ENCODE measurements at places on chromosomes 6 and 20. TPM values are rescaled to one million over a fixed set of nuclear protein-coding genes. Genes with fewer than 3 reads are reported as not detected.

DNA sequence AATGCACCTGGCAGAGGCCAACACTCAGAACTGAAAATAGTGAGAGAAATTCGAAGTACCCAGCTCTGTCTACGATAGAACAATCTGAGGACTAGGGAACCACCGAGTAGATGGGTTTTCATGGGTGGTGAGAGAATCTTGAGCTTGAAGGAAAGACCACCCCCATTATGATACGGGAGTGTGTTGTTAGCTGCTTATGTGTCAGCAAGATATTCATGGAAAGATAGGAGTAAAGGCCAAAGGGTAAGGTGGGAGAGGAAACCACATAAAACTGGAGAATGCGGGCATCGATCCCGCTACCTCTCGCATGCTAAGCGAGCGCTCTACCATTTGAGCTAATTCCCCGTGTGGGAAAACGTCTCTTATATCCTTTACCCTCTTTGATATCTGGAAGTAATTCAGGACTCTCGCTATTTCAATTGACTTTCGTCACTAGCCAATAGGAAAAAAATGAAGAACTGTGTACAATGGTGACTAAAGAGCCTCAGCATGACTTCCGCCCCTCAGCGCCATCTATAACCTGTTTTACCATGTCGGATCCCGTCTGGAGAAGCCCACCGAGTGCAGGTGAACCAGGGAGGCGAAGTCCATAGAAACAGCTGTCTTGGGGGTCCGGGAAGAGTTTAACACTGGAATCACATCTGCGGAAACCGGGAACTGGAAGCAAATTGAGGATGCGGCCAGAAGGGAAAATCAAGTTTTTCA, 25.0 kb upstream of the ABT1 start:
- DNase-seq, result peak; percentile 94

DNA sequence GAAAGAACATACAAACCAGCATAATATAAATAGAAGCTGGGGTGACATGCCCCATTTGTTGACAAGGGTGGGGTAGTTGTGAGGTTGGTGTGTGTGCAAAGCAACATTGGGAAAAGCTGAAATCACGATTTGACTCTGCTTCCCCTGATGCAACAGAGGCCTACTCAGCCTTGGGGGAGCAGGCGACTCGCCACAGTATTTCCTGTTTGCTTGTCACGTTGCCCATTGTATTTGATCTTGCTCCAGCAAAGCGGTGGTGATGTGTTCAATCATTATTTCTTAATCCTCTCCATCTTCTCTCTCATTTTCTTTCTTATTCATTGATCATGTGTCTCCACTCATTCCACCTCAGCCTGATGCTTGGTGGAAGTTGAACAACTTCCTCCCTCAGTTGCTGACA, 165.8 kb upstream of the CITED2 start:
- DNase-seq, result peak; percentile 73

DNA sequence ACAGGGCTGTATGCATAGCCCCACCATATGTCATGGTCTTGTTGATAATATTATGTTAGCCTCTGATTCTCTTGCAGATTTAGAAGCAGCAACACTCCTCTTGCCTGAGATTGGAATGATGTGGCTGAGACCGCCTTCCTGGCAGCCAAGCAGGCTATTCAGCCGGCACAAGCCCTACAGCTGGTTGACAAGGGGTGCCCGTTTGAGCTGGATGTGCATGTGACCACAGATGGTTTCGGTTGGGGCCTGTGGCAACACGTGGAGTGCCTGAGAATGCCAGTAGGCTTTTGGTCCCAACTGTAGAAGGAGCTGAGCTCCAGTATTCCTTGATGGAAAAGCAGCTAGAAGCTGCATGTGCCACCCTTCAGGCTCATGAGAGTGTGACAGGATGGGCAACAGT, 303.6 kb upstream of the POU3F2 start:
- DNase-seq, result no peak

DNA sequence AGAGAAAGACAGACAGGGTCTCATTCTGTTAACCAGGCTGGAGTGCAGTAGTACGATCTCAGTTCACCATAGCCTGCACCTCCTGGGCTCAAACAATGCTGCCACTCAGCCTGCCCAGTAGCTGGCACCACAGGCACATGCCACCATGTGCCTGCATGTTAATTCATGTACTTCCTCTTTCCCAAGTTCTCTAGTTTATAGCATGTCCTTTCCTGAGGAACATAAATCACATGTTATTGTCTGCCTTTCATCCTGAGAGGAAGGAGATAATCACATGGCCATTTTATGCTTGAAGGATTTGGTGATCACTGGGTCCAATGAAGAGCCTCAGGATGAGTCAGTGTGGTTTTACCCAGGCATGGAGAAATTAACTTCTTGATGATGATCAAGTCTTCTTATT, 47.9 kb downstream of the COL11A2 start:
- no peak for DNase-seq

DNA sequence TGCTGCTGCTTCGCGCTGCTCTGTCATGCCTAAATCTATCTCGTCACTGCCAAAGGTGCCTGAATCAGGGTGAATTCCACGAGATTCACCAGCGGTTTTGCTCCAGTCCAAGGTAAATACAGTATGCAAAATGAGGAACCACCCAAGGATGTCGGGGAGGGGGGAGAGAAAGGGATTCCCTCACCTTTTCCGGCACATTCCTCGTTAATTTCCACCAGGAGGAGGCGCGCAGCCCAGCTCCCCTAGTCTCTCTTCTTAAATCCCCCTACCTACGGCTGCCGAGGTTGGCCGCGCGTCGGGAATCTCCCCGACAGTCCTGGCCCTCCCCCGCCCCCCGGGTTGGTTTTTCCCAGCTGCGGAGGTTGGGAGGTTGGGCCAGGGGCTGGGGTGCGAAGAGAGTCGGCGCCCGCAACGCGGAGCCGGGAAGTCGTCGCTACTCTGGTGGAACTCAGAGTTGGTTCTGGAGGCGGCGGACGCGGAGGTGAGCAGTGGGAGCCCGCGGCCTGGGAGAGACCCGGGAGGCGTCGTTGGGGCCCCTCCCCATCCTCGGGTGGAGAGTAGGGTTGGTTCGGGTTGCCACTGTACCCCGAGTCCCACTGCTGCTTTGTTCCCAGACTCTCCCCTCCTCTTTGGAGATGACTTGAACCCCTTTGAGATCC, at the start of gene TPBG:
TSS of gene TPBG (plus strand) at position 390 of the 659 bp plus-strand sequence. CDS start 1,145 bp downstream, outside the sequence.
- peak; percentile 90 for DNase-seq

DNA sequence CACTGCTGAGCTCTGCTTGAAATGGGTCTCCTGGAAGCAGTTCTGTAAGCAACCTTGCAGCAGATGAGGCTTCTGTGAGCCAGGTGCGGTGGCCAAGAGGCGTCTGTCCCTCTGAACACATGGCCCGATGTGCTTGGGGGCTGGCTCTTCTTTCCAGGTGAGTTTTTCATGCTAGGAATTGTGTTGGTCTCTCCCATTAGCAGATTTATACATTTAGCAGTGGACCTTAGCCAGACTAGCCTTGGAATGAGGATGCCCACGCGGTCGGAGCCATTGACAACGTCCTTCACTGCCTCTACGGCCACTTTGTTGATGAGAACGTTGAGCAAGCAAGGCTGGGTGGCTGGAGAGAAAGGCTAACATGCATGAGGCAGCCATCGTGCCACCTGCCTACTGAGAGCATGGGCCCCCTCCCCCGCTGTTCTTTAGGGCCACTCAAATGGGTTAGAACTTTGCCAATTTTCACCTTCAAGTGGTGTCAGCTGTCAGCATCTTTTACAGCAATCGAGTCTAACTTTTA, 33.5 kb downstream of the ERMARD start:
- DNase-seq, result no peak

- no peak for DNase-seq
These were observed 74.0 kb downstream of the NDUFAF5 start for GRCh38 chr20:13858871-13859270.

DNA sequence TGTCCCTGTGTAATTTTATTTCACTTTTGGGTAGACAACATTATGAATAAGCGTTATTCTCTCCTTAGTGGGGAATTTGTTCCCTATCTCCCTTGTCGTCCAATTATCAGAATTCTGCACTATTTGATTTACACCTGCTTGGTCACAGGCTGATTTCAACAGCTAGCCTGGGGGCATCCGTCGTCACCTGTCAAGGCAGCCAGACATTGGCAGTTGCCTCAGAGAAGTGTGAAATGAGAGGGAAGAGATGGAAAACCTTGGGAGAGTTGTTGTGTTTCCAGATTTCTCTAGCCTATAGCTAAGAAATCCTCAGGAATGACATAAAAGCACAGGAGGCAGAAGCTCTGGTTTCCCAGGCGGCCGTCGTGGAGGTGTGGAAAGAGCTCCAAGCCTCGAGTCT, 891 bp upstream of the GHRH start:
- DNase-seq, result no peak

The RAET1L gene
- total RNA-seq, result not detected

The BHLHE23 gene
- not detected for total RNA-seq

The BEND3 gene
- 1.9 TPM for total RNA-seq

The SYCP2 gene
- total RNA-seq, result 0.74 TPM

The UBE3D gene
- total RNA-seq, result 7.0 TPM
